Cardiac fibroblast (primary cell): ENCODE measurements at places on chromosomes 5 and 9.

DNA sequence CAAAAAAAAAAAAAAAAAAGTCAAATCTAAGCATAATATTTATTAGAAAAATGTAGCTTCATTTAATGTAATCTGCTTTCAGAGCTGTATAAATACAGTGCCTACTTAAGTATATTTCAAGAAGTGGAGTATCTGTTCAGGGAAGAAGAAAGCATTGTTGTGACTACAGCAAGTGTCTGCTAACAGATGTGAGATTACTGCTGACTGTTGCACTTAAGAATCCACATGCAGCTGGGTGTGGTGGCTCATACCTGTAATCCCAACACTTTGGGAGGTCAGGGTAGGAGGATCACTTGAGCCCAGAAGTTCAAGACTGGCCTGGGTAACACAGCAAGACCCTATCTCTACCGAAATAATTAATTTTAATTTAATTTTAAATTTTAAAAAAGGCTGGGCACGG is 19.0 kb downstream of the KDM3B start:
- no peak for DNase-seq

DNA sequence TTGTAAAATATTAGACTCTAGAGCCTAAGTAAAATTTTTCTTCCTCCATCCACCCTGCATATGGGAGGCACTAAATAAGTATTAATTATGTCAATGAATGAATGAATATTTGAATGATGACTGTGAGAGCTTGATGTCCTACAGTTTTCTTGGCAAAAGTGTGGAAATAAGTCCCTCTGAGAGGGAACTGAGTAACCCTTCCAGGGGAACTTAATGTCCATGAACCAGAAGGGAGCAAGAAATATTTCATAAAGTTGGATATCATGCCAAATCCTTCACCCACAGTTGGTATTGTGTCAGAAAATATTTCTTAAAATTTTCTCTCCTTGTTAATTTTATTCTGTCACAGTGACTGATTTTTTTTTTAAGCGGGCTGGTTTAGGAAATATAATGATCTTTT is 36.6 kb downstream of the NNT start:
- DNase-seq: peak; percentile 45

- DNase-seq: no peak
Measured at GRCh38 chr5:67199859-67200258, 3.3 kb upstream of the CD180 start.

GRCh38 chr5:173743641-173744343 is 127.3 kb upstream of the BOD1 start:
- no peak for DNase-seq

DNA sequence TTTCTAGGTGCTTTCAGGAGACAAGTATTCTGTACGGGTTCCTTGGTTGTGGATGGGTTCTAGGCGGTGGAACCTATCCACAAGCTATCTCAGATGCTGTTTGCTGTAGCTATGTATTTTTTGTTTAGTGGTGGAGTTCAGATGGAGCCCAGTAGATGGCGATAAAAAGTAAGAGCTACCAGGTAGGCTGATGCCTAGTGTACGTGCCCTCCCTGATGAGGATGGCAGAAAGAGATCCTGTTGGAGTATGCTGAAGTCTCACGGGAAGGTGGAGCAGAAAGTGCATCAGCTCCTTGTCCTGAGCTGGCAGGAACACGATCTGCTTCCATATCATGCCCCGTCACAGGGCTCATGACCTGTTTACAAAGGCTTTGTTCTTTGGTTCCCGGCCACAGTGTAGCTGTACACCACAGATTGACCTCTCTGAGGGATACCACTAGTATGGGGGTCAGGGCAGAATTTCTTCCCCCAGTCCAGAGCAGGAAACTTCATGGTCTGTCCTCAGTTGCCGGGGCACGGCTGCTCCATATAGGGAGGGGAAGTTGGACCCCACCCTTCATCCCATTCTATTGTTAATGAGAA is 12.6 kb upstream of the UGT3A2 start:
- DNase-seq: peak; percentile 71

DNA sequence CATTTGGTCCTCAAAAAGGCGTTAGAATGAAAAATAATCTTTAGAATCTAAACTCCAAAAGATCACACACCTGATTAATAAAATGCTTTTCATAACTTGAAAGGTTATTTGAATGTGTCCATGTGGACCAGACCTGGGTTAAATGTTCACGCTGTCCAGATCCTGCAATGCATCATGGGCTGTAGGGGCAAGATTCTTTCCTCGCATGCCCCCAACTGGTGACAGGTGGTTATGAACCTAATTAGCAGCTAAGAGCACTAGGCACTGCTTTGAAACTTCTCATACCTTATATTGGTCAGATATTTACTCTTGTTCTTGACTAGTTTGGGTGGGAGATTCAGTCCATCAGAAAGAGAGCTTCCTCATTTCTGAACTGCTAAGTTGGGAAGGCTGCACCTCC is 19.3 kb upstream of the PIP5K1B start:
- DNase-seq: no peak

- DNase-seq: no peak
Measured at GRCh38 chr5:41012318-41012717, 58.8 kb downstream of the MROH2B start.

GRCh38 chr9:124279531-124280175 is 21.9 kb downstream of the NEK6 start:
- no peak for DNase-seq

DNA sequence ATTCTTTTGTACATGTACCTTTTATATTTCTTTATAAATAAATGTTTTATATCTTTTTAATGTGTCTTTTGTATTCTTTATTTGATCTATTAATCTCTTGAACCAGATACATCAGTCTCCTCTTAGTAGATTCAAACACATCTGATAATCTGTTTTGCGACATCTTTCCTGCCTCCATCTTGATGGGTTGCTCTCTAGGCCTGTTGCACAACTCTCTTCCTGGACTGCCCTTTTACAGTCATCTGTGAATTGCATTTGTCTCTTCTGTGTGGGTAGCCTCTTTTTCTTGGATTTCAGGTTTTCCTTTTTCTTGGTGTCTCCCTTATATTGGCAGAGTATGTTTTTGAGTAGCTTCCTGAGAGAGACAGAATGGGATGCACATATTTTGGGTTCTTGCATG is 6.2 kb downstream of the ZFYVE16 start:
- DNase-seq: peak; percentile 31

- no peak for DNase-seq
Measured at GRCh38 chr9:113388833-113389232, 12.0 kb upstream of the HDHD3 start.

- DNase-seq: no peak
Measured at GRCh38 chr5:153632748-153633290, 142.3 kb downstream of the GRIA1 start.

GRCh38 chr9:26947736-26948135 is 694 bp upstream of the PLAA start:
- DNase-seq: no peak

DNA sequence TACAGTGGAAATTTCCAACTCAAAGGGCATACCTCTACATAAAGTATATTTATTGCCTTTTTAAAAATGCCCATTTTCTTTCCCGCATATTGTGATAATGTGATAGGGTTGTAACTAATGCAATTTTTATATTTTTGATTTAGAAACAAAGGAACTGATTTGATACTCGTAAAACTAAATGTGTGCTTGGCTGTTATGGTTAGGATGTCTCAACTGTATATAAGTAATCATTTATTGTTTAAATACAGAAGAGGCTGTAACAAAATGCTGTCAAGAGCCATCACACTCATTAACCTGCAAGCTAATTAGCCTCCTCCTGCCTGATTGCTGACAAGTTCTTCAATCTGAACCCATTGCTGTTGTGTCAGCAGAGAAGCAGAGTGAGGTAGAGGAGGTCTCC is 149.2 kb downstream of the PBX3 start:
- no peak for DNase-seq

DNA sequence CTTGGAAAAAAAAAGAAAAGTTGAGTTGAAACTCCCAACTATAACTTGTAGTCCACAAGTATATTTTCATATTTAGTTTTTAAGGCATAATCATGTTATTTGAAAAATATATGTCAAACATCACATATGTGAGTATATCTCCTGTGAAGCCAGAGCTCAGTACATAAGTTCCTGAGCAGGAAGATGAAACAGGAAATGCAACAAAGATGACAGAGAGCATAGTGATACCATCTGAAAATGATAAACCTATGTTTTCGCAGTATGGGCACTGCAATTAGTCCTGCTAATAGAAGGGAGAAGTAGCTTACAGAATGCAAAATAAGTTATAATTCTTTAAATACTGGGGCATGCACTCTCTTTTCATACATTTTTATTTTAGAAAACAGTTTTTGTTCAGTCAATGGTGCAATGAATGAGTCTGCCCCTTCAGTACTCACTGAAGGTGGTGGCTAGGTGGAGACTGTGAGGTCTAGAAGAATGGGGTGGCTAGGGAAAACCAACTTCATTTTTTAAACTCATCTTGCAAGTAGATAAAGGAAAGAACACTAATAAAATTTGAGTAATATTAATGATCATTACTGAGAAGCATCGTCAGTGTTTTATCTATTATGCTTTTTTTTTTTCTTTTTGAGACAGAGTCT is 54.1 kb upstream of the FYB1 start:
- DNase-seq: no peak

GRCh38 chr9:85425153-85425611 is 316.6 kb downstream of the AGTPBP1 start:
- peak; percentile 45 for DNase-seq

- DNase-seq: no peak
Measured at GRCh38 chr5:54344653-54345052, 34.3 kb upstream of the ARL15 start.

DNA sequence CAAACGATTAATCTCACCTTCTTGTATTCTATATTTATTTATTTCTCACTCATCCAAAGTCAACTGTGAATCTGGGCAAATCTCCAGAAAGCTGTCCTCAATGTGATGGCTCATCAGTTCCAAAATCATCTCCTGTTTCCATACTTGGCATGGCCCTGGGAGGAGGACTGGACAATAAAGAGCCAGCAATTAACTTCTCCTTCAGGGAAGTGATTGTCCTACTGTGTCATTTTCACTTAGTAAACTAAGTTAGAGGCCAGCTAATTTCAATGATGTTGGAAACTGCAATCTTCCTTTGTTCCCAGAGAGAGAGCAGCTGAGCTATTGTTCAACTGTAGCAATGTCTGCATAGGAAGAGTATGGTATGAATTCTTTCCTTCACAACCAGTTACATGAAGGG is 17.5 kb downstream of the CDH12 start:
- no peak for DNase-seq

- no peak for DNase-seq
Measured at GRCh38 chr9:23721466-23721865, 104.6 kb downstream of the ELAVL2 start.

- peak; percentile 58 for DNase-seq
Measured at GRCh38 chr9:6184749-6185645, 30.6 kb upstream of the IL33 start.

DNA sequence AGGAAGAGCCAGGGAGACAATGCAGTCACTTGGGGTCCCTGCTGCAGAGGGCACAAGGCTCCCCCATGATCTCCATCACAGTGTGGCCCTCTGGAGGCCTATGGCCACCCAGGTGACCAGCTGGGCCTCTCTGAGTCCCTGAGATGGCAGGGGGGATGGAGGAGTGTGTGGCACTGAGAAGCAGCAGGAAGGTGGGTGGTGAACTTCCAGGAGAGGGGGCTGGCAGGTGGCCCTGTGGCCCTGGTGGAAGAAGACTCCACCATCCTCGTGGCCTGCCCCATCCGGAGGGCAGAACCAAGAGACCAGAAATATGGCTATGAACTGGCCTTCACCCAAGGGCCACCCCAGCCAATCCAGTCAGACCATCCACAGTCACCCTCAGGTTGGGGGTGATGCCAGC is 31.7 kb upstream of the AFAP1L1 start:
- DNase-seq: no peak

DNA sequence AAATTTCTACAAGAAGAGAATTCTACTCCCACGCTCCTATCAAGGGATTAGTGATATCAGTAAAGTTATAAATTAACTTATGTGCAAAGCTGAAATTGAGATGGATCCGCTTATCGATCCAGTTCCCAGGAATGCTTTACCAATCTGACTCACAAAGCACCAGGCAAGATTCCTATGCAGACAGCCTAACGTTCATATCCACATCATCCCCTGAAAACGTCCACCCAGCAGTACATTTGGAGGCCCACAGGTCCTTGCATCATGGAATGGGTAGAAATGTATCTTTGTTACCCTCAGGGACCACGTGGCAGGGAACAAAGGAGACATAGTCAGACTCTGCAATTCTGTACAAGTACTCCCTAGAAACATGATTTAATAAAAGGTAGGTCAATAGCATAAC is 147.4 kb downstream of the ESM1 start:
- DNase-seq: no peak

DNA sequence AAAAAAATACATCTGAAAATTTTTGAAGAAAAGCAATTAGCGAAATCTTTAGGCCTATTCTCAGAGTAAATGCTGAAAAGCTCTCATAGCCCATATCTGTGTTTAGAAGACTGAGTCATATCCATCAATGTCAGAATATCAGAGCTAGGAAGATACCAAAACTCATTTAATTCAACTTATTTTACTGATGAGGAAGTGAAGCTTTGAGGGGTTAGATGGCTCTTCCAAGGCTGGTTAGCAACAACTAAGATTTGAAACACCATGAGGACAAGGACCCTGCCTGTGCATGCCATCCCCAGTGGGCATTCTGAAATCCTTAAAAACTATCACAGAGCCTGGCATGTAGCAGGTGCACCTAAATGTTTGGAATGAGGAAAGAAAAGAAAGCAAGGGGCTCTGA is 2.5 kb downstream of the FREM1 start:
- DNase-seq: no peak

DNA sequence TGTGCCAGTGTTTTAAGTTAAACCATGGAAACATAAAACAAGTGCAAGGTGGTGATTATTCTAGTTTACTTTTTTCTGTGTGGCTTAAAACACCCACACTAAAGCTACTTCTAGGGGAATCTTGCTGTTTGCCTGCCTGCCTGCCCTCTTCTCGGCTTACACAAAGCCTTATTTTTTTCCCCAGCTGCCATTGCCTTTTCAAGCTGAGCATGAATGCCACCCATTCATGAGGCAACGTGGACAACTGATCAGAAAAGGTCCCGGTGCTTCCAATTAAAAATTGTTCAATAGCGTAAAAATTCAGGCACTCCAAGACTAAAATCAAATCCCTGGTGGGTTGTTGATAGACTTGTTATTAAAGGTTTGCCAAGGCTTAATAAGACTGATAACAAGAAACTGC is 401.4 kb downstream of the TMEM161B start:
- no peak for DNase-seq
